Amniotic stem cell (primary cell): ENCODE measurements at places on chromosomes 1 and 21.

- DNase-seq = no peak
Measured at GRCh38 chr1:14809191-14809981, 210.9 kb downstream of the KAZN start.

DNA sequence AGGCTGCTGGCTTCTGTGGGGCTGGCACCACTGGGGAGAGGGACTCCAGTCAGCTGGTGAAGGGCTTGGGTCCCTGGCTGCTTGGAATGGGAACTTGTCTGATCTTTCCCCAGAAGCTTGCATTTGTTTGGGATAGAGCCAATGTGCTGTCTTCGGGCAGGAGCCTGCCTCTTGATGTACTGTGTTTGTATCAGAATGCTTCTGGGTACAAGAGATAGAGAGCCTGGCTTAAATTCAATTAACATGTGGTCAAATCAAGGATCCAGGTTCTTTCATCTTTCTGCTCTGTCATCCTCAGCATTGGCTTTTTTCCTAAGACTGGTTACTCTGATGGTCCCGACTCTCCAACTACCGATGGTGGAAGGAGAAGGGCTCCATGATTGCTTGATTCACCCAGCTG is 16.0 kb upstream of the PROK1 start:
- DNase-seq = no peak

DNA sequence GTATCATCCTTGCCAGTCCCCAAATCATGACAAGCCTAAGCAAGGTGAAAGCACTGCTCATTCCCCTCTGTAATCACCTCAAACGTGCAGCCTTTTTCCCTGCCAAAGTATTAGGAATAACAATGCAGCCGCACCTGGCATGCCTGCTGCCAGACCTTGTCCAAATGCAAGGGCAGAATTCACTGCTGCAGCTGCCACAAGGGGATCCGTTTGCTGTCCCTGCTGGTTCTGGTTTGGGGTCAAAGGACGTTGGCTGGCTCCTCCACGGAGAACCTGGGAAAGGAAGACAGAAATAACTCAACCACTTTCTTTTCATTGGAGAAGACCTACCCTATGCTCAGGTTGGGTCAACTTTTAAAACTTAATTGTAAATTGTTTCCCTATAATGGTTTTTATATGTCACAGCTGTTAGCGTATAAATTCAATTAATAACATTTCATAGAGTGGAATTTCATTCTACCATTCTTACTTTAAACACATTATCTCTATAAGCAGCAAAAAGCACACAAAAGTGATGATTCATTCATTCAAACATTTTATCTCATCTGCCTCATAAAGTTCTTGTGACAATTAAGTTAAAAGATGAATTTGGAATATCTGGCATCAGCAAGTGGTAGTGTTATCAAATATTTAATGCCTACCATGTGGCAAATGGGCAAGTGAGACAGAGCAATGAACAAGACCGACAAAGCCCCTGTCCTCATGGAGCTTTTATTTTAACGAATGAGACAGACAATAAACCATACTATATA is 59.8 kb upstream of the SDC3 start:
- DNase-seq = no peak

- no peak for DNase-seq
Measured at GRCh38 chr1:119108988-119109387, 31.5 kb downstream of the WARS2 start.
